LNCaP clone FGC (cell line): ENCODE measurements at places on chromosomes 6 and 20.

DNA sequence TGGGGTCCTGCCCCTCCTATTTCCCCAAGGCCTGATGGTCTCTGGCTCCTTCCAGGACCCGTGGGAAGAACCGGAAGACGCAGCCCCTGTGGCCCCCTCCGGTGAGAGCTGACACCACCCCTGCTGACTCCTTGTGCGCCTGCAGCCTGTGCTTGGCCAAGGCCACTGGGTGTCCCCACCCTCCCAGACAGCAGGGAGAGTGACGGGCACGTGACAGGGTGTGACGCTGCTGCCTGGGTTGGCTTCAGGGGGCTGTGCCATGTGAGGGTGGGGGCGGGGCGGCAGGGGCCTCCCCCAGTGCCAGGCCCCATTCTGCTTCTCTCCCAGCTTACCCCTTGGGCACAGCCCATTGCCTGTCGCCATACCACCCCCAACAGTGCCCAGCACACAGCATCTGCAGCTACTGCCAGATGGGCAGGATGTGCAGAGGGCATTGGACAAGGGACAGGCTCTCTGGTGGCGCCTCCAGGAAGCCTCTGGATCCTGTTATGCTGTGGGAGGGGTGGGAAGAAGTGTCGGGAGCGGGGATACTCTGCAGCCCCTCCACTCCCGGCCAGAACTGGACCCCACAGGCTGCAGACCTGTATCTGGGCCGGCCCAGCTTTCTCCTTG lies 2.9 kb downstream of the BIRC7 start:
- DNase-seq, result no peak

- DNase-seq, result no peak
Measured at GRCh38 chr6:95084867-95085266, 492.5 kb upstream of the MANEA start.

DNA sequence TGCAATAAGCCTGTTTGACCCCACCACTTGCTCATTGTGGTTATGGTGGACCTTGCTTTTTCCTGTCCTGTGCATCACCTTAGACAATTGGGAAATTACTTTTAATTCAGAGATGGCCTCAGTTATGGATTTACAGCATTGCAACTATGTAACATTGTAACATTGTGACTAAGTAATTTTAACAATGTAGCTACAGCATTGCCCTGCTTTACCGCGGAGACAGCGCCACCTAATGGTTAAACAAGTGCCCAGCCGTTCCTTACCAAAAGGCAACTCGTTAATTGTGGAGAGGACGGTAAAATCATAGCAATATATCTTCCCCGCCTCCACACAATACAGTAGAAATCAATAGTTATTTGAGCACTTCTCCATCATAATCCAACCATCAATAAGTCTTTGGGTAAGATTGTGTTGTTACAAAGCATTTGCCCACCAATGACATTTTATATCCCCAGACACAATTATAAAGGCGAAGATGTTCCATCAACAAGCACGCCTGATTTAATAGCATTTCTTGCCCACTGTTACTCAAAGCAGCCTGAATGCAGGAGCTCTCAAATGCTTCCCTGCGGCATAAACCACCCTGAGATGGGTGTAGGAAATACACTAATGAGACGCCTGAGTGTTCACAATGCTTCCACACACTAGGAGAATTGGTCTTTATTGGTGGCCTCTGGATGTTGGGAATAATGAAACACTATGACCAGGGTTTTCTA lies 93.7 kb downstream of the PROKR2 start:
- DNase-seq, result peak; percentile 26

- no peak for DNase-seq
Measured at GRCh38 chr6:35208419-35208818, 5.3 kb upstream of the SCUBE3 start.

GRCh38 chr6:158707120-158707820 lies 57.4 kb downstream of the SYTL3 start:
- peak; percentile 31 for DNase-seq

DNA sequence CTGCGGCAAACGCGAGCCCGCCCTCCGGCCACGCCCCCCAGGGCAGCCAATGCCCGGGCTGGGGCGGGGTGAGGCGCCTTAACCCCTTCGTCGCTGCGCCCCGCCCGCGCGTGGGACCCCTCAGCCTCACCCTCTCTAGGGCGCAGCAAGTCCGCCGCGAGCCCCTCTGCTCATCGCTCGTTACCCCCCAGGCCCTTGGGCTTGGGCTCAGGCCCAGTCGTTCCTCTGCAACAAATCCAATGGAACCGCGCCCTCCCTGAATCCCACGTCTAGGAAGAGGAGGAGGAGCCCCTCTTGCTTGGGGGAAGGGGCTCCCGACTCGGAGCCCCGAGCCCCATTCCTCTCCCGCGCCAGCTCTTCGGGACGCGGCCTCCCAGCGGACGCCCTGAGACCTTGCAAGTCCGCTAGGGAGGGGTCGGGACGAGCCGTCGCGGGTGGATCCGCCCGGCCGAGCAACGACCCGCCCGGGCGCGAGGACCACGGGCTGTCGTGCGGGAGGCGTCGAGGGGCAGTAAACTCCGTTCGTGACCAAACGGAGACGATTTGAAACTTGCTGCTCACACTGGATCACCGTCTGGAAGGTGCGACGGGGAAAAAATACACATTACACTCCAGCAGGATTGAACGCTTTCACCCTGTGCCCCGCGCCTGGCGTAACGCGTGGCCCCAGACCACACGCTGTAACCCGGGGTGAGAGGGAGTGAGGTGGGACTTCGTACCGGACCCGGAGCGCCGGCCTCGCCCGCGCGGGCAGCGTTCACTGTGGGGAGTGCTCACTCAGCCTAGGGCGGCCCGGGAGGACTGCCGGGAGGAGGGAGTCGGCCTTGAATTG lies 477 bp upstream of the LZTS3 start:
- no peak for DNase-seq

GRCh38 chr6:136699358-136699757 lies 92.9 kb downstream of the MAP3K5 start:
- no peak for DNase-seq

GRCh38 chr6:56927538-56928453 lies 27.1 kb upstream of the BEND6 start:
- no peak for DNase-seq

- DNase-seq, result no peak
Measured at GRCh38 chr6:76382201-76382600, 309.7 kb upstream of the IMPG1 start.

GRCh38 chr6:130575971-130576370 lies 210.2 kb downstream of the TMEM200A start:
- no peak for DNase-seq

GRCh38 chr20:51624157-51624731 lies 81.7 kb upstream of the NFATC2 start:
- DNase-seq, result peak; percentile 25

DNA sequence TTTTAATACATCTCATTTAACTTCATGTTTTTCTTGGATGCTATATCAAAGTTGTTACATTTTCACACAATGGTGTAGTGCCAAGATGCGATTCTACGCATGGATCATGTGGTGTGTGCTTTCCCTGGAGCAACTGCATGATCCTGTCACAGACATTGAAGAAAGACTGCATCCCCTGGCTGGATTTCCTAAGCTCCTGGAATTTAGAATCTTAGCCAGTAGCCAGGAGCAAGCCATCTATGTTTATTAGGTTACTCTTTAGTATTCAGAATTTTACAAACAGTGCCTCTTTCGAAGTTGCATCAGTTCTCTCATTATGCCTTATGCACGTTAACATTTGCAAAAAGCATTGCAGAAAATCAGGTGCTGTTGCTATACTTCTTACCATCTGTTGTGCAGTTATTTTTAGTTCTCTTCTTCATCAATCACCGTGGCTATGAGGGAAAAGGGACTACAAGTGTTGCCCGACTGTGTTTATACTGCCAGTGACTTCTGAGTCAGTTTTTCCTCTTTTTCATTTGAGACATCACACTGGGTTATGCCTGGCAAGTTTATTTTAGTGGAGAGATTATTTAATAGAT lies 584.2 kb downstream of the BCKDHB start:
- DNase-seq, result no peak

- no peak for DNase-seq
Measured at GRCh38 chr6:129875610-129876520, 14.8 kb upstream of the TMEM244 start.

- no peak for DNase-seq
Measured at GRCh38 chr6:121897337-121897760, 461.9 kb downstream of the GJA1 start.

- DNase-seq, result no peak
Measured at GRCh38 chr20:48683467-48684175, 144.2 kb downstream of the PREX1 start.

DNA sequence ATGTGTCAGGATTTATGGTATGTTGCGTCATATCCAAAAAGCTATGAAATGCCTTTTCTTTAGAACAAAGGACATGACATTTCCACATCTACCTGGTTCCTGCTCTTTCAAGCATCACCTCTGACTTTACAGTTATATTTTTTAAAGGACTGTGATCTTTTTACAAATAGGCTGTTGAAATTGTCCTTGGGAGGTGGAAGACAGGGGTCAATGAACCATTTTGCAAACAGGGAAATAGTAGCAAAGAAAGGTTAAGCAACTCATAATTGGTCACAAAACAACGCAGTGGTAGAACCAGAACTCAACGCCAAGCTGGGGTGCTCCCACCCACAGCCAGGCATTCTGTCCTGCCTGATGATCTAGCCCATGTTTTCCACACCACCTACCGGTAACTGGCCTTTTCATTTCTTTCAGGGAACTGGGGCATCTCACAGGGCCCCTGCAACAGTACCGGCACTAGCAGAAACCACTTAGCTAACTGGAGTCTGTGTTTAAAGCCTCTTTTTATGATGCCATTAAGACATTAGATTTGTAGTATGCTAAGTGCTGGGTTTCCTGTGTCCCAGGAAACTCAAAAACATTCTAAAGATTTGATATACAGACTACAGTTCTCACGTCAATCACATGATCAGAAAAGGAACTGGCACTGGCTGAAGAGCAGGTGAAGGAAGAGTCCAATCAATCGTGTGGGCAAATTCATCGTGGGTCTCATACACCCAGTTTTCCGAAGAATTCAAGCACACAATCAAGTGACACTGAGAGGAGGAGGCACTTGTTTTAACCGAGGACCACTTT lies 13.9 kb downstream of the ZNF217 start:
- no peak for DNase-seq

DNA sequence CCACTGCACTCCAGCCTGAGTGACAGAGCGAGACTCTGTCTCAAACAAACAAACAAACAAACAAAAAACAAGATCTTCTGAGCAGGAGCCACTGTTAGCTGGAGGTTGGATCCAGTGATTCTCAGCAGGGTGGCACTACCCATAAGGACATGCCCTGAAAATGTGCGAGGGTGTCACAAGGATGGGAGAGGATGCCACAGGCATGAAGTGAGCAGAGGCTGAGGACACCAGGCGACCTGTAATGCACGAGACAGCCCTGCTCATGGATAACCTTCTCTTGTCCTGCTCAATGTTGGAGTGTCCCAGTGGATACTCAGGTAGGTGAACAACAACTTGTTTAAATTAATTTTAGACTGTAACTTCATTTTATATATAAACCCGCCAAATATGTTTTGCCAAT lies 76.8 kb downstream of the KCNB1 start:
- DNase-seq, result no peak

DNA sequence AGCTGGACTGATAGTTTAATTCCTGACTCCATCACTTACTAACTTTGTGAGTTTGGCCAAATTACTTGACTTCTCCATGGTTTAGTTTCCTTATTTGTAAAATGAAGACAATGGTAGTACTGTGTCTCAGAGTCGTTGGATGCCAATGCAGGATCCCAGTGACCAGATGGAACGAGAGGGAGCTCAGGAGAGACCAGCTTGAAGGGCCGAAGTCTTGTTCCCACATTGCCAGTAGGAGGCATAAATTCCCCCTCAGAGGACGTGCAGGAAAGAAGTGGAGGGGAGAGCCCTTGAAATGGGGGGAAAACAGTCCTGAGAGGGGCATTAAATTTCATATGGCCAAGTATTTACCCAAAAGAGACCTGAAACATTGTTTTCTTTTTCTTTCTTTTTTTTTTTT lies 2.1 kb upstream of the MUC22 start:
- DNase-seq, result no peak

DNA sequence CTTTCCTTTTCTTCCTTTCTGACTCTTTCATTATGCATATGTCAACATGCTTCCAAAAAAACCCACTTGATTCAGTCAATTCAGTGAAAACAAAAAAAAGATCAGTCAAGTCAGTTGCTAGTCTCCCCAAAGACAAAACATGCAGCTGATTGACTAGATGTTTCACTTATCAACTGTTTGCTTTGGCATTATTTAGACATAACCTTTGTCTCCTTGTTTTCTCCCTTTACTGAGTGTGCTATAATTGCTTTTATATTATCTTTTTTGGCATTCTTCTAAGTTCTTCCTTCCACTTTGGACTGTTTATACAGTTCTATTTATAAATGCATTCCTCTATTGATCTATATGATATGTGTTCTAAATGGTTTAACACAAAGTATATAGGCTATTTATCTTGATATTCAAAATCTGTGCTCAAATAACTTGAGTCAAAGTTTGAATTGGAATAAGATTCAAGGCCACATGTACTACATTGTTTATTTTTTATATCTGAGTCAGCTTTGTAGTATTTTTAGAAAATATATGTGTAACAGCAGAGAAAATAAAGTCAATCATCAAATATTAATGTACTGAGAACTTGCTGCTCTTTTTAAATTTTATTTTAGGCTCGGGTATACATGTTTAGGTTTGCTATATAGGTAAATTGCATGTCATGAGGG lies 260.5 kb downstream of the CENPW start:
- DNase-seq, result peak; percentile 86

- no peak for DNase-seq
Measured at GRCh38 chr6:116682334-116682712, 1.3 kb downstream of the KPNA5 start.

- DNase-seq, result no peak
Measured at GRCh38 chr6:33781131-33781975, 7.6 kb downstream of the LEMD2 start.

GRCh38 chr6:94559829-94560537 lies 1017.4 kb upstream of the MANEA start:
- no peak for DNase-seq

DNA sequence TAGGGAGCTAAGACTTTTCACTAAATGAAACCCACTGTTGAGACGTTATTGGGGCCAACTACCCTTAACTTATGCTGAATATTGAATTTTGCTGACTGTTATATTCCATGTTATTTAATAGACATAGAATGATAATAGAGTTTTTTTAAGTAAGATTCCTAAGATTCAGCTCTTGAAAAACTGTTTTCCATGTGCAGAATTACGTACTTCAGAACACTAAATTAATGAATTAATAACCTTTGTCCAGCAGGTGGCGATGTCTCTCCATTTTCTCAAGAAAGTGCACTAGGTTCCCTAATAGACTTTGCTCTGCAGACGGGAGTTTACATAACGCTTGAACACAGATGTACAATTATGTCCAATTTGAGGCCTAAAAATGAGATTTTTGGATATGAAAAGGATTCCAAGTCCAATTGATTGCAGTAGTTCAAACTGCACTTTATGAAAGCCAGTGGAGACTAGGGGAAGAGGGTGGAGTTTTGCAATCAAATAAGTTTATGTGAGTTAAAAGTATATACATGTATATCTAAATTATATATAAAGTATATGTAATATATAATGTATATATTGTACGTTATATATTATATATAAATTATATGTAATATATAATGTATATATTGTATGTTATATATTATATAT lies 282.1 kb downstream of the UST start:
- DNase-seq, result peak; percentile 84

- no peak for DNase-seq
Measured at GRCh38 chr20:49279677-49280462, 2.0 kb upstream of the ZNFX1 start.

GRCh38 chr6:57255451-57256169 lies 33.5 kb upstream of the RAB23 start:
- no peak for DNase-seq

- DNase-seq, result no peak
Measured at GRCh38 chr20:3202965-3203314, 1.5 kb downstream of the DDRGK1 start.
